Activated naive CD8-positive, alpha-beta T cell treated with anti-CD3 and anti-CD28 coated beads for 36 hours (primary cell): ENCODE measurements at places on chromosomes 7 and 10.

- DNase-seq = no peak
Observed at GRCh38 chr10:3570131-3570729, 214.8 kb downstream of the KLF6 start.

DNA sequence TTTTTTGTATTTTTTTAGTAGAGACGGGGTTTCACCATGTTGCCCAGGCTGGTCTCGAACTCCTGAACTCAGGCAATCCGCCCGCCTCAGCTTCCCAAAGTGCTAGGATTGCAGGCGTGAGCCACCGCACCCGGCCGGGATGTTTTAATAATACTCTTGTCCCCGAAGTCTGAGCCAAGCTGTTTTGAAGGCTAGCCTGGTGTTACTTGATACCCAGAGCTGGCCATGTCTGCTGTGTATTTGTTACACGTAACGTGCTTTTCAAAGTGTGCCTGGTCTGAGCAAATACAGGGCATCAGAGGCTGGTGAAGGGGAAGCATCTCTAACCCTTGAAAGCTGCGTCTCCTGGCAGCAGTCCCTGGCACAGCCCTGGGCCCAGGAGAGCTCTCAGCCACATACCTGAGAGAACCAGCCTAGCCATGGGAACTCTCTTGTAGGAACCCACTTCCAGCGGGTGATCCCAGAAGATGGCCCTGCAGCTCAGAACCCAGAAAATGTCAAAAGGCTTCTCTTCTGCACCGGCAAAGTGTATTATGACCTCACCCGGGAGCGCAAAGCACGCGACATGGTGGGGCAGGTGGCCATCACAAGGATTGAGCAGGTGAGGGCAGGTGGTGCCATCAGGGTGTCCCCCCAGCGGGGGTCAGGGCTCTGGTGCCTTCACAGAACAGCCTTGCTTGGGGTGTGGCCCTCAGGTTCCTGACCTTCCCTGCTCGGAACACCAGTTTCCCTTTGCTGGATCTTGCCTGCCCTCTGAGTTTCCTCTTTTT lies 41.7 kb upstream of the ZMIZ2 start:
- DNase-seq = no peak

- DNase-seq = no peak
Observed at GRCh38 chr10:7956508-7956907, 98.0 kb upstream of the GATA3 start.

GRCh38 chr10:112525200-112525599 lies 78.2 kb downstream of the VTI1A start:
- DNase-seq = no peak

- peak; percentile 82 for DNase-seq
Observed at GRCh38 chr10:80468002-80468401, 13.9 kb downstream of the TSPAN14 start.

- DNase-seq = no peak
Observed at GRCh38 chr10:97547271-97547600, 25.3 kb upstream of the ANKRD2 start.

DNA sequence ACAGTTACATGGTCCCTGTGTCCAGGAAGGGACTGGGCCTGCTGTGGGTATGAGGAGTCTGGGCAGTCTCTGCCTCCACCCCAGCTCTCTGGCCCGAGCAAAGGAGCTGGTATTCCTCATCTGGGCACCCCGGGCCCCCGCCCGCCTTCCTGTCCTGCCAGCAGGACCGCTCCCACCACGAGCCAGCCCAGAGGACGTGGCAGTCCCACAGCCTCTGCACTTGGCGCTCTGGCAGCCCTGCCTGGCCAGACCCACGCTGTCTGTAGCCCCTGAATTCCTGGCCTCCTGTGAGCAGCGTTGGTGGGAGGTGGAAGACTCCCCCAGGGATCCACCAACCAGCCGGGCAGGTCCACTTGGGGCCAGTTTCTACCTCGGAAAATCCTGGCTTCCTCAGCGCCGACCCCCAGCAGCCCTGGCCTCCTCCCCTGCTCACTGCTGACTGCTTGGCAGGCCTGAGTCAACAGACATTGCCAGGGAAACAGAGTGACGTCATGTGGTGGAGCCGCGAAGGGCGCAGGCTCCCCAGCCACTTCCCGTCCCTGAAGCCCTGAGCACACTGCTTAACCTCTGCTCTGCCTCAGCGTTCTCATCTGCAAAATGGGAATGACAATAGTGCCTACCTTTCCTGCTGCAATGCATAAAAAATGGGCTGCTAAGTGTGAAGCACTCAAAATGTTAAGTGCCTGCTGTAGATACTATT lies 21.6 kb upstream of the LIMK1 start:
- DNase-seq = peak; percentile 41

- no peak for DNase-seq
Observed at GRCh38 chr10:130438861-130439260, 302.7 kb downstream of the GLRX3 start.

- DNase-seq = no peak
Observed at GRCh38 chr10:124229201-124229988, 136.0 kb upstream of the CHST15 start.

DNA sequence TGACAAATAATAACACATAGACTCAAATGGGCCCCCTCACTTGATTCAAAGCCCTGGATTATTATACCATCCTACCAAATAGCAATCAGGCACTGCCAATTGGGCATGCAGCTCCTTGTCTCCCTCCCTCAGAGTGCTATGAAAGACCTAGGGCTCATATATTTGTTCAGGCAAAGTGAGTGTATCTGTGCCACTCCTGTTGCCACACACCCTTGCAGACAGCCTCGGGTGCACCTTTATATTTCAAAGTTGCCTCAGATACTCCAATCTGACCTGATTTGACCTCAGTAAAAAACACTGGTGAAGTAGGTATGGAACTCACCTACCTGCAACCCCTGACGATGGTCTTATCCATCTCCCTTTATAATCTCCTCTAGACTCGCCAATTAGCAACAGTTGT lies 3.0 kb upstream of the NAMPT start:
- no peak for DNase-seq

GRCh38 chr7:35537067-35538023 lies 157.6 kb downstream of the HERPUD2 start:
- DNase-seq = peak; percentile 81

DNA sequence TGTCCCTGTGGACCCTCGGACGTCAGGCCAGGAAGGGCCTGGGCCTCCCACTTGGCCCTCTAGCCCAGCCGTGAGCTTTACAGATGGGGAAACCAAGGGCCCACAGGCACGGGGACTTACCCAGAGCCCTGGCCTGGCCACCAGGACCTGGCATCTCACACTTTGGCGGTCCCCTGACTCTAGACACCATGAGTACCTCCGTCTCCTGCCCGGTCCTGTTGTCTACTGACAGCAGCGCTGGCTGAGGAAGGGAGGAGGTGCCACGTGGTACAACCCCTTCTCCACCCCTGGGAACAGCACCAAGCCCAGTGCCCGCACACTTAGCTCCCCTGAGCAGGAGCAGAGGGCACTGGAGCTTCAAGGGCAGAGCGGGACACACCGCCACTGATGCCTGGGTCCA lies 26.1 kb downstream of the ADGRA1 start:
- no peak for DNase-seq

GRCh38 chr7:132532281-132532680 lies 44.0 kb downstream of the PLXNA4 start:
- no peak for DNase-seq

GRCh38 chr7:149615690-149616270 lies 118.2 kb upstream of the ZNF746 start:
- DNase-seq = no peak

GRCh38 chr10:17523246-17523753 lies 68.9 kb upstream of the ST8SIA6 start:
- DNase-seq = no peak

DNA sequence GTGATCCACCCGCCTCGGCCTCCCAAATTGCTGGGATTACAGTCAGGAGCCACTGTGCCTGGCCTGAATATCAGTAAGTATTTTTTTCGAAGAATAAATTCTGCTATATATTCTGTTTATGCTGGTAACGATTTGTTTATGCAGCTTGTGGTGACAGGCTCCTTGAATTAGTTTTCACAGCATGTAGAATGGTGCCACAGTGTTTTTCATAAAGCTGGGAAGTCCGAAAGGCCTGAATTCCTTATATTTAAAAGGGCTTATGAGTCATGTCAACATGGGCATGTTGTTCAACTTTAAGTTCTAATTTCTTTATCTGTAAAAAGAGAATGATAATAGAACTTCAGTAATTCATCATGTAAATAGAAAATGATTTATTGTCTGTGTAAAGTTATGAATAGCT lies 42.2 kb upstream of the WASL start:
- DNase-seq = no peak

GRCh38 chr10:62735464-62736167 lies 68.9 kb upstream of the ADO start:
- DNase-seq = peak; percentile 21

DNA sequence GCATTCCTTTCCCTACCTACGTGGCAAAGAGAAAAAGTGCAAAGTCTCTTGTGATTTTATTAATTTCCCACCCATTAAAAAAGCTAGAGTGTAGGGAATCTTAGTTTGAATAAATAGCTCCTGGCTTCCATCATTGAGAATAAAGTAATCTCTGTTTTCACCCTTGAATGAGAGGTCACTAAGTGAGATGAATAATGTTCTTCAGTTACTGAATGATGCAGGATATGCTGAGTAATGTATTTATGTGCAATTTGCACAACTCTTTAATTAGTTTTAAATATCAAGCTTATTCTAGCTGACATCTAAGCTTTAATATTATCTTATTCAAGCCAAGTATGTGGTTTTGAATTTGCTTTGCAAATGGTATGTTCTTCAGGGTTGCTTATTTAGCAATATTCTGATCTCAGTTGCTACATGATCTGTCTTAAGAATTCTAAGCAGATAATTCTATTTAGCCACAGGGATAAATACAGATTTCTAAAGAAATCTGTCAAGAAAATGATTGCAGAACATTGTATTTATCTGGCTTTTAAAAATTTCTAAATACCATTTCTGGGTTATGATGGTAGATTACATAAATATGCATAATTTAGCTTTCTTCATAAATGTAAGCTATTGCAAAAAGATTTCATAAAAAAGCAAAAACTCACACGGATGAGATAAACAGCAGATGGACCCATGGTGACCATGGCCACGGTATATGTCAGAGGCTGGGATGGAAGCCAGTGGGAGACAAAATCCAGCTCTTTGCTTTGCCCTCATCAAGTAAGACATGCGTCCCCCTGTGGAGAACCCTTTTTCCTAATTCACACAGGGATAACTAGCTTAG lies 141.0 kb downstream of the MACC1 start:
- DNase-seq = no peak

- no peak for DNase-seq
Observed at GRCh38 chr7:148711191-148712102, 12.7 kb downstream of the CUL1 start.

- no peak for DNase-seq
Observed at GRCh38 chr7:71706597-71706975, 574.6 kb downstream of the GALNT17 start.

DNA sequence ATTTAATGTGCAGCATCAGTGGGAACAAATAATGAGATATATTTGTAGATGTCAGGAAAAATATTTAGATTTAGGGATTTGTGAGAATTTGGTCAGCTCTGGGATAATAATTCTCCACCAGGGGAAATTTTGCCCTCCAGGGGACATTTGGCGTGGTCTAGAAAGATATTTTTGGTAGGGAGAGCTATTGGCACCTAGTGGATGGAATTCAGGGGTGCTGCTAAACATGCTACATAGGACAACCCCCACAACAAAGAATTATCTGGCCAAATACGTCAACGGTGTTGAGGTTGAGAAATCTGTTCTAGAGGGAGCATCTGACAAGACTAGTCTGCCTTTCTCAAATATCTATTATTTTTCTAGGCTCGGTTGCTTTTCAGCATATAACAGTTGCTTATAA lies 2.1 kb downstream of the ADK start:
- DNase-seq = no peak

- DNase-seq = no peak
Observed at GRCh38 chr10:126702181-126702580, 31.7 kb upstream of the C10orf90 start.

DNA sequence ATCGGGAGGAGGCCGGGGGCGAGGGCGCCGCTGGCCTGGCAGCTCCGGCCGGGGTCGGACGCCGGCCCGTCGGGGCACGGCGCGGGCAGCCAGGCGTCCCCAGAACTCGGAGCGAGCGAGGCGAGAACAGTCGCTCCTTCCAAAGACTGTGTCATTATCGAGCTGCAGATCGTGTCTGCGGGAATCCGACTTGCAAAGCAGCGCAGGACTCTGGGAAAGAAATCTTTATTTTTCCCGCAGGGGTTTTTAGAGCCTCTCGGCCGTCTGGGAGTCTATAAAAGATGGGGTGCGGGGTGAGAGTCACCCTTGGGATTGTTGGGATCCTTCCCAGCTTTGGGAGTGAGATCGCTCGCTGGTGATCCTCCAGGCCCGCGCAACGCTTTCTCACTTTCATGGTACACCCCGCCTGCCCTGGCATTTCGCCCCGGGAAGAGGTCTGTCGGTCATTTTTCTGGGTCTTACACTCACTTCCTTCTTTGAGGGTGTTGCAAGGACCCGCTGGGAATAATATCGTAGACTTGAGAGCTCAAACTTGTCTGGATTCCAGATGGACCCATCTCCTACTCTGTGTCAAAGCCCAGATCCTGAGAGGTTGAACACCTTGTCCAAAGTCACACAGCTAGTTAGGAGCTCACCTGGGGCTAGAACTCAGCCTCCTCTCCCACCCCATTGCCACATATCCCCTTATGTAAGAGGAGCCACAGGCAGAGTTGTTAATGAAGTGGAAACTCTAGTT lies 1.0 kb downstream of the UBTD1 start:
- no peak for DNase-seq

- no peak for DNase-seq
Observed at GRCh38 chr10:102010961-102011360, 45.0 kb downstream of the ARMH3 start.

- no peak for DNase-seq
Observed at GRCh38 chr10:32939296-32940111, 18.5 kb downstream of the ITGB1 start.
